WTC11 (cell line): ENCODE measurements at places on chromosomes 6 and 20. TPM values are rescaled to one million over a fixed set of nuclear protein-coding genes. Genes with fewer than 3 reads are reported as not detected.

The GNAS-AS1 gene
- 12.2 to 13.4 TPM (median 12.8 TPM) in 3 replicates for total RNA-seq

The ANGPT4 gene
- 0.20 to 0.32 TPM (median 0.25 TPM) in 3 replicates for total RNA-seq

The KIFC1 gene
- total RNA-seq = 79.5 to 97.3 TPM (median 83.7 TPM) in 3 replicates

The MED20 gene
- 37.5 to 42.4 TPM (median 38.9 TPM) in 3 replicates for total RNA-seq

The LHFPL5 gene
- total RNA-seq = not detected in 3 replicates

DNA sequence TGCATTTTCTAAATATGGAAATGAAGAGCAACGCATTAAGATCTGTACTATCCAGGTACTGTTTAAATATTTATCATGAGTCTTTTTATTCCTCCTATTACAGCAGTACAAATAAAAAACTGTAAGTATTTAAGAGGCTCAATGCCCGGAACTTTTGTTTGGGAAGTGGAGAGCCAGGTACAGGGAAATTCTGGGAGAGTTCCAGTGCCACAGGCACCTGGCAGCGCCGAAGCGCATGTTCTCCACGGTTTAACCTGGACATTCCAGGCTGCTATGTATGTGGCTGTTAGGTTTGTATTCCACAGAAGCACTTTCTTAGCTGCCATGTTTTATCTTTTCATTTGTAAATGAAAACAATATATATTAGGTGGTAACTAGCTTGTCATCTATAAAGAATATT lies 81.7 kb downstream of the PREP start:
- no peak overlapping the region for H3K4me3 ChIP-seq
- peaks cover 15% of the 10 kb centered on the region for H3K36me3 ChIP-seq
- no peak overlapping the region for H3K27ac ChIP-seq
- no peak for DNase-seq

- DNase-seq = no peak
- no peak overlapping the region for H3K27ac ChIP-seq
- no peaks in the 10 kb centered on the region; the same call in 1 of the 2 replicates for H3K4me1 ChIP-seq
- H3K27me3 ChIP-seq = peaks cover 22% of the 10 kb centered on the region
These were observed 49.2 kb downstream of the CDH26 start for GRCh38 chr20:60007464-60007863.

GRCh38 chr6:164507206-164507940 lies 802.0 kb downstream of the C6orf118 start:
- no peaks in the 10 kb centered on the region for H3K27me3 ChIP-seq
- no peak for DNase-seq
- H3K4me3 ChIP-seq = no peak overlapping the region
- no peak overlapping the region for H3K27ac ChIP-seq

GRCh38 chr20:64093013-64093503 lies 8.9 kb upstream of the LKAAEAR1 start:
- peaks cover 6% of the 10 kb centered on the region for H3K36me3 ChIP-seq
- peaks cover 11% of the 10 kb centered on the region; the same call in 1 of the 2 replicates for H3K27me3 ChIP-seq
- no peak overlapping the region for H3K27ac ChIP-seq

DNA sequence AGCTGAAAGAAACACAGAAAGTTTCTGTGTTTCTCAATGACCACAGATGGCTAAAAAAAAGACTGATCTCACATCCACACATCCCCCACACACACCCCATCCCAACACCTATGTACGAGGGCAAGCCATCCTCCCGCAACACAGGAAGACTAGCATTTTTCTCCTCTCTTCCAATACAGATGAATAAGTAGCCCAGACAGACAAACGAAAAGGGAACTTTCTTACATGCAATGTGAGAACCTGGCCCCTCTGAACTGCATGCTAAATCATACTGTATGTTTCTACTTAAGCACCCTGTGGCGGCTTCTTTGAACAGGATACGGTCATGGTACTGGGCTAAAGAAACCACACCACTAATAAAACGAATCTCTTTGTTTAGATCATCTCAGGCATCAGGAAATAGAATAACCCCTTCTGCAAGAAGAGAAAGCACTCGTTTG lies 116.2 kb downstream of the GMDS start:
- peaks cover 31% of the 10 kb centered on the region for H3K4me1 ChIP-seq
- H3K4me3 ChIP-seq = peak overlapping the region; percentile 4; the same call in 1 of the 2 replicates
- H3K27me3 ChIP-seq = no peaks in the 10 kb centered on the region
- no peak for DNase-seq
- 0 out of 2 replicates have a peak overlapping the region, but pooled peaks have one; percentile 47 for H3K27ac ChIP-seq
- H3K36me3 ChIP-seq = no peaks in the 10 kb centered on the region

GRCh38 chr6:50112981-50113857 lies 63.5 kb upstream of the DEFB112 start:
- no peak overlapping the region for H3K27ac ChIP-seq
- no peak for DNase-seq
- no peaks in the 10 kb centered on the region for H3K27me3 ChIP-seq
- peaks cover 25% of the 10 kb centered on the region for H3K4me1 ChIP-seq
- H3K4me3 ChIP-seq = no peak overlapping the region
- H3K36me3 ChIP-seq = no peaks in the 10 kb centered on the region
